Hematopoietic multipotent progenitor cell treated with erythropoietin and hydrocortisone succinate and interleukin-3 and kit ligand, for 8 days (in vitro differentiated cells): ENCODE measurements at places on chromosomes 5 and 9.

DNA sequence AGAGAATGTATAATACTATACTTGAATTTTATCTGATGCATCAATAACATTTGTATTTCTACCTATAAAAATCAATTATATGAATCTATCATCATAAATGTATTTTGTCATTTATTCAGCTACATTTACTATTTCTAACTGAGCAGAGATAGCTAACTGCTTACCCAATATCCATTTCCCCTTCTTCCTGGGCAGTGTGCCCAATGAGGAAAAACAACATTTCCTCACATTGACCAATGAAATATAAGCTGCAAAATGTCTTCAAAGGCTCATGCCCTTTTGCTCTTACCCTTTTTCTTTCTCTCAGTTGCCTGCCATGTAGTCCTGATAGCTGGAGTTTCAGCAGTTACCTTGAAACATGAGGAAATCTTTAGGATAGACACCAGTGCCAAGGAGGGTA lies 385.8 kb upstream of the PCSK5 start:
- no peak for DNase-seq

DNA sequence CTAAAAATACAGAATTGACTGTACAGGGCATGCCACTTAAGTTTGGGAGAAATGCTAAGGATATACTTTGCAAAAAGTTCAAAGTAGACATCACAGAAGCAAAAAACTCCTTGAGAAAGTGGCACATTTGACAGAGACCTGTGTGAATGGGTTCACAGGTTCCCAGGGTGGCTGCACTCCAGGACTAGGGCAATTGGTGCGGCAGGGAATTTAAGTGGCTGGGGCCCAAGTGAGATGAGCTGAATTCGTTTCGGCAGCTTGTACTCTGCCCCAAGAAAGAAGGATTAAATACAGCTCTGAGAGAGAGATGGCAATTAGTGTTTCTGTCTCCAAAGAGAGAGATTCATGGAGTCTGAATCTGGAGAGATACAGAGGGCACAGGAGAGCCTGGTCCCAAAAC lies 280.1 kb downstream of the FBXL17 start:
- DNase-seq, result no peak

DNA sequence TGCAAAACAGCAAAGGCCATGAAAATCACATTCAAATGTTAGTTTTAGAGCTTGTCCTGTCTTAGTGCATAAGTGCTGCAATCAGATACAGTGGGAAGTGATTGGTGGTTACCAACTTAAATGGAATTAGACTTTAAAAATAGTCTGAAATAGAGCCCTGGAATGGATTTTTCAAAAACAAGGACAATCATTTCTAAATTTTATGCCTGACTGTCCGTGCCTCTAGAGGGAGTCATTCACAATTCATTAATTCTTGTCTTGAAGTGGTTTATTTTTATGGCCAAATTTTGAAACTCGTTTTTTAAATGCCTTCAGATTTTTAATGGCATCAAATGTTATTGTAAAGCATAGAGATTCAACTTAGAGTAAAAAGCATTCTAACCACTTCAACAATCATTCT lies 561.8 kb upstream of the DAB2 start:
- DNase-seq, result no peak

DNA sequence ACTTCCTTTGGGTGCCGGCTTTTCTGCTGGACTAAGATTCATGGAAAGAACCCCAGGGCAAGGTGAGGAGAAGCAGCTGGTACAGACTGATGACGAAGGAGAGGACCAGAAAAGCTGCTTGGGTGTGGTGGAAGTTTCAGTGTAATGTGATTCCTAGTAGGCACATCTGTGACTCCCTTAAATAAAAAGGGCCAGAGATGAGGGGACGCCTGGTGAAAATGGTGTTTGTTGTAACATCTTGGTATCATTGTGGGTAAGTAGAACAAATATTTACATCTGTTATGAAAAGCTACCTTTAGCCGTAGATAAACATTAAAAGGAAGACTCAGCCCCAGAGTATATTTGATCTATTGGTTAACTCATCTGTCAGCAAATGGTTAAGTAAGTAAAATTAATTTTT lies 33.8 kb downstream of the OTULINL start:
- DNase-seq, result no peak
